ENCODE measurements at places on chromosomes 6 and 20. TPM values are rescaled to one million over a fixed set of nuclear protein-coding genes. Genes with fewer than 3 reads are reported as not detected.

Gene NDRG3
- polyA plus RNA-seq: 96.2 TPM

Gene PLEKHG1
- polyA plus RNA-seq: 24.6 TPM

Gene HSD17B8
- polyA plus RNA-seq: 10.5 TPM

Gene SLC32A1
- polyA plus RNA-seq: 51.5 TPM

Gene ADGRB3
- polyA plus RNA-seq: 65.1 TPM

Gene WDR27
- 69.3 TPM for polyA plus RNA-seq

Gene OSER1
- polyA plus RNA-seq: 34.1 TPM

Gene ABHD16B
- polyA plus RNA-seq: not detected

Gene PCSK2
- polyA plus RNA-seq: 27.6 TPM

Gene SLC52A3
- polyA plus RNA-seq: 1.1 TPM

Gene TMEM200A
- 8.8 TPM for polyA plus RNA-seq

Gene C4B
- 52.1 TPM for polyA plus RNA-seq

Gene NMBR
- polyA plus RNA-seq: 4.1 TPM

Gene VGLL2
- polyA plus RNA-seq: 0.71 TPM

Gene HMGCLL1
- 18.8 TPM for polyA plus RNA-seq

Gene ARMH2
- 0.53 TPM for polyA plus RNA-seq

Gene LY6G6F
- polyA plus RNA-seq: not detected

Gene SPEF1
- 9.7 TPM for polyA plus RNA-seq

Gene HSP90AB1
- polyA plus RNA-seq: 863 TPM

Gene ZBTB9
- 14.1 TPM for polyA plus RNA-seq

Gene GUCA1A
- polyA plus RNA-seq: 5.8 TPM

Gene RHAG
- 0.27 TPM for polyA plus RNA-seq

Gene BCKDHB
- 22.9 TPM for polyA plus RNA-seq

Gene MCCD1
- not detected for polyA plus RNA-seq

Gene SOX18
- polyA plus RNA-seq: 8.7 TPM

Gene WFDC10B
- polyA plus RNA-seq: not detected

Gene ULBP1
- polyA plus RNA-seq: 0.79 TPM

Gene CTCFL
- 0.27 TPM for polyA plus RNA-seq

Data from spinal cord (tissue), 10 donors.